ENCODE measurements at places on chromosomes 3 and 15.

DNA sequence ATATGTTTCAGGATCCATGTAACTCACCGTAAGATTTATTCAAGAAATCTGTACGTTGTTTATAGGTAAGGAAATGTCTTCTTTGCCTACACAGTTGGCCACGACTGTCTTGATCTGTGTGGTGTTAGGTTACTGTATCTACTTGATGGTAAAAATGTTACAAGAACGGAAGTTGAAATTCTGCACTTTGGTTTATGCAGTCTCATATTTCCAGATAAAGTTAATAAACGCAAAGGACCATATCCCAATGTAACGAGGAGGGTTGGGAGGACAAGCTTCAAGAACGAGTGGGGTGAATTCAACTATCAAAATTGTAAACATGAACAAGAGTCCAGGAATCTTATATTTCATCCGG is 1.0 kb downstream of the USF3 start:
- DNase-seq = peak; percentile 79

DNA sequence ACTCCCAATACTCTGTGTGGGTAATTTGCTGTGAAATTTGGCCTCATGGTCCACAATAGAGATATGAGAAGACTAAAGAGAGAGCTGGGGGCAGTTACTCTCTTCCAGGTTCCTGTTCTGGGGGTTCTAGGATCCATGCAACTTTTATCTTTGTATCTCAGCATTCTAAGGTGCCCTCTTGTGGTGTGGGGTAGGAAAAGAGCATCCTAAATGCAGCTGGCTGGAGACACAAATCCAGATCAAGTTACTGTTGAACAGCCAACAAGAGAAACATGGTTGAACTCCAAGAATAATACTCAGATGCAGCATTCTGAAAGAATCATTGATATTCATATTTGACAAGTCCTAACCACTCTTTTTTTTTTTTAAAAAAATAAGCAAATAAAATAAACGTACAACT is 238.2 kb downstream of the GREM1 start:
- DNase-seq = peak; percentile 71

GRCh38 chr3:16352428-16352827 is 87.4 kb downstream of the OXNAD1 start:
- no peak for DNase-seq

- DNase-seq = no peak
Observed at GRCh38 chr3:113002679-113003078, 11.9 kb downstream of the GTPBP8 start.

DNA sequence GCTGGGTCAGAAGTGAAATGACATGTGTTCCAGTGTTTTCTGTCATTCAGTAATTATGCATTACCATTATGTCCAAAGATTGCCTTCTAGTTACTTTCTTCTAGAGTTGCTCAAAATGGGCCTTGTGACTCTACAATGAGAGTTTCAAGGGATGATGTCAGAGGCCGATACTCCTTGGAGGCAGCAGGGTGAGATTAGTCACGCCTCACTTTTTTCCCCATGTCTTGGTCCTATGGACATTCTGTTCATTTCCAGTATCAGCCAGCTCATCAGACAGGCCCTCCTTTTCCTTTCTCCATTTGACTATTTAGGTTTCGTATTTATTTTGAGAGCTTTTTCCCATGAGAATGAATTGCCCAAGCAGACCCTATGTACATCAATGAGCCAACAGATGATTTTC is 17.5 kb downstream of the VGLL3 start:
- DNase-seq = no peak

DNA sequence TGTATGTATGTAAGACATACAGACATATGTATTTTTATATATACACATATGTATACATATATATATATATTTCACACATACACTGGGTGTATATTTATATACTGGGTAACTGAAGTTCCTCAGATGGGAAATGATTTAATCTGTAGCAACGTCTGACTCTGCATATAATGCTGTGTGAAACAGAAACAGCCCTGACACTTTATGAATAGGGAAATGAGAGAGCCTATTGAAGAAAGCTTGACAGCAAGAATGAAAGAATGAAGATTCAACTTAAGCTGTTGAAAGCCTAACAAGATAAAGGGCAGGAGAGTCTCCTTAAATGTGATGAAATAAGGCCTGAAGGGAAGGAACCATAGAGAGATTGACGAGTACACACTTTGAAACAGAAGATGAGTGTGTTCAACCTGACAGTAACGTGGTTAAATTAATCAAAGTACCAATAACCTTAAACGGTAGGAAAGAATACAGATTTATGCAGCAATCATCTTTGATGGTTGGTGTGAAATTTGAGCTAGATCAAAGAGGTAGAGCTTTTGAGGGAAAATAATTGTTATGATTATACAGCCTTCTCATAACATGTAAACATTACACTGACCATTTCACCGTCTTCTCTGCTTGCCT is 169.9 kb downstream of the MECOM start:
- no peak for DNase-seq

DNA sequence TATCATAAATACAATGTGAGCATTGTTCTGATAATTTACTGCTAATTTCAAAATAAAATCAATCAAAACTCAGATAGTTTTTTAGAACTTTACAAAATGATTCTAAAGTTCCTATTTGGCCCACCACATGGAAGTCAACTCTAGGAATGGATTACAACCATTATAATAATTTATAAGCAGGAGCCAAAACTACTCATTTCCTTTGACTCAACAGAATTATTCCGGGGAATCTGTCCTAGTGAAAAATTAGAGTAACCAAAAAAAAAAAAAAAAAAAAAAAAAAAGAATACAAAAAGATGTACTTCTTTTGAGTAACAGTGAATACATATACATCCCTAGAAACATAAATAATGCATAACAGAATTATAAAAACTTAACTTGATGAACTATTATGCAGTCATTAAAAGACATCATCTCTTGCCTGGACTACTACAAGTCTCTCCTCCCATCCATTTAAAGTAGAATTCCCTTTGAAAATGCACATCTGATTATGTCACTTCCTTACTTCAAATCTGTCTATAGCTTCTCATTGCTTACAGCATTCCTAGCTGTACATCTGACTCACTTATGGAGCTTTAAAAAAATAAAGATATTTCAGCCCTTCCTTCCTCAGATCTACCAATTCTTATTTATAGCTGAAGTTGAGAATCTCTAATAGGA is 43.4 kb downstream of the HDGFL3 start:
- no peak for DNase-seq

DNA sequence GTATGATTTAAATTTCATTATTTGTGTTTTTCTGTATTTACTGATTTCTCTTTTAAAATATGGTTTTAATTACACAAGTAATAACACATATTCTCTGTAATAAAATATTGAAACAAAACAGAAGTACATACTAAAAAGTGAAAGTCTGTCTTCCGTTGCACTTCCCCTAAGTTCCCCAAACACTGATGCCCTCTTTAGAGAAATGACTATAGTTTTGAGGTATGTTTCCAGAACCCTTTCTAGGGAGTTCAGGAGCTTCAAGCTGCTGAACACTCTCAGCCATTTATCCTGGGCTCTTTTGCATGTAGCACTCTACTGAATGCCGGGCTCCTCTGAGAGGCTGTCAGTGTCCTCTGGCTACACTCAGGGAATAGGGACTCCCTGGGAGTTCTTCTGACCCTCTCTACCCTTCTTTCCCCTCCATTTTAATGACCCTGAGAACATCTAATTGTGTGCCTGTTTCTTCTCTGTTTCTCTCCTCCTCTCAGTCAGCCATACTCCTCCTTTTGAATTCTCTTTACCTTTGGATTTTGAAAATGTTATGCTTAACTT is 60.4 kb upstream of the KCNAB1 start:
- DNase-seq = peak; percentile 43

DNA sequence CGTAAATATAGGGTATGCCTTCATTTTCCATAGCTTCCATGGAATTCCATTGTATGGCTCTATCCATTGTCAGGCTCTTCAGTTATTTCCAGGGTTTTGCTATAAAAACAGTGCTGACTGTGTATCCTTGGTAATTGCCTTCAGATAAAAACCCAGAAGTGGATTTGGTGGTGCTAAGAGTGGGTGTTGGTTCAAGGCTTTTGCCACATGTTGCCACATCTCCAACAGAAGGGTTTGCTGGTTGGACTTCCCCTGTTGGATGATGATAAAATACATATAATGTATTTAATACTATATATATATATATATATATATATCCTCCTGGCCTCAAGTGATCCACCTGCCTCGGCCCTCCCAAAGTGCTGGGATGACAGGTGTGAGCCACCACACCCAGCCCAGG is 97.8 kb downstream of the FLNB start:
- no peak for DNase-seq

DNA sequence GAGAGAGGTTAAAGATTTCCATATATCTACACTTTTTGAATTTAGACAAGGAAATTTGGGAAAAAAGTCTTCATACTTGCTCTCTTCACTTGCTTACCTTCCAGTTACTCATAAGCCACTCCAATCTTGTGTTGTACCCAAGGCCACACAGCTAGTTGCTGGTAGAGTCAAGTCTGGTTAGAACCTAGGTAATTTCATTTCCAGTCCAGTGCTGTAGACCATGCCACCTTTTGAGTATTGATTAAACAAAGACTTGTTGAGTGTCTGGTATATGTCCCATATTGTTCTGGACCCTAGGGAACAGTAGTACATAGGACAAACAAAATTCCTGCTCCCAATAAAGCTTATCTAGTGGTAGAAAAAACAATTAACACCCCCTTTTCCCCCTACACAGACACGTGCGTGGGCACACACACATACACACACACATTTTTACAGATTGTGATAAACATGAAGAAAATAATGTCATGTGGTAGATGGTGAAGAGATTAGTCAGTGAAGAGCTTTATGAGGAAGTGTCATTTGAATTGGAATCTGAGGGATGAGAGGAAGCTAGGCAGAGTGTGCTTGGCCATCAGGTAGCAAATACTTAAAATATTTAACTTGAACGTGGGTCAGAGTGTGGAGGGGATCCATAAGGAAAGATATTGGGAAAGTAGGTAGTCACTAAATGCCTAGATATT is 2.1 kb downstream of the CMC1 start:
- DNase-seq = no peak

- DNase-seq = no peak
Observed at GRCh38 chr3:136952292-136952691, 5.5 kb upstream of the IL20RB start.

- no peak for DNase-seq
Observed at GRCh38 chr15:33344530-33344929, 33.8 kb downstream of the RYR3 start.

DNA sequence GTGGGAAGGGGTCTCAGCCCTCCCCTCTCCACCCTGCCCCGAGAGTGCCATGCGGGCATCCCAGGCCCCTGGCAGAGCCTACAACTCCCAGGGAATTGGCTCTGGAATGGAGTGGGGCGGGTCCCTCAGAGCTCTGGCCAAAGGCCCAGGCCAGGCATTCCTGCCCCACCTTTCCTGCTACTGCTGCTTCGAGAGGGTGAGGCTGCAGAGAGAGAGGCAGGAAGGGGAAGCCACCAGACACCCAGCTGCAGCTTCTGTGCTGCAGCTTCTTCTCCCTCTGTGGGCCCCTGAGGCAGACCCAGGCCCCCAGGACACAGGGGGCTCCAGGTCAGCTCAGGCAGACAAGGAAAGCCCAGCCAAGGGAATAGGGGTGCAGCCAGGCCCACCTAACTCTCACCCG is 2.7 kb downstream of the ALS2CL start:
- DNase-seq = no peak

DNA sequence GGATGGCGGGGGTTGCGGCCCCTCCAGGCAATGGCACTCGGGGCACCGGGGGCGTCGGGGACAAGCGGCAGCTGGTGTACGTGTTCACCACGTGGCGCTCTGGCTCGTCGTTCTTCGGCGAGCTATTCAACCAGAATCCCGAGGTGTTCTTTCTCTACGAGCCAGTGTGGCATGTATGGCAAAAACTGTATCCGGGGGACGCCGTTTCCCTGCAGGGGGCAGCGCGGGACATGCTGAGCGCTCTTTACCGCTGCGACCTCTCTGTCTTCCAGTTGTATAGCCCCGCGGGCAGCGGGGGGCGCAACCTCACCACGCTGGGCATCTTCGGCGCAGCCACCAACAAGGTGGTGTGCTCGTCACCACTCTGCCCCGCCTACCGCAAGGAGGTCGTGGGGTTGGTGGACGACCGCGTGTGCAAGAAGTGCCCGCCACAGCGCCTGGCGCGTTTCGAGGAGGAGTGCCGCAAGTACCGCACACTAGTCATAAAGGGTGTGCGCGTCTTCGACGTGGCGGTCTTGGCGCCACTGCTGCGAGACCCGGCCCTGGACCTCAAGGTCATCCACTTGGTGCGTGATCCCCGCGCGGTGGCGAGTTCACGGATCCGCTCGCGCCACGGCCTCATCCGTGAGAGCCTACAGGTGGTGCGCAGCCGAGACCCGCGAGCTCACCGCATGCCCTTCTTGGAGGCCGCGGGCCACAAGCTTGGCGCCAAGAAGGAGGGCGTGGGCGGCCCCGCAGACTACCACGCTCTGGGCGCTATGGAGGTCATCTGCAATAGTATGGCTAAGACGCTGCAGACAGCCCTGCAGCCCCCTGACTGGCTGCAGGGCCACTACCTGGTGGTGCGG is 1.9 kb downstream of the CHST2 start:
- peak; percentile 86 for DNase-seq

DNA sequence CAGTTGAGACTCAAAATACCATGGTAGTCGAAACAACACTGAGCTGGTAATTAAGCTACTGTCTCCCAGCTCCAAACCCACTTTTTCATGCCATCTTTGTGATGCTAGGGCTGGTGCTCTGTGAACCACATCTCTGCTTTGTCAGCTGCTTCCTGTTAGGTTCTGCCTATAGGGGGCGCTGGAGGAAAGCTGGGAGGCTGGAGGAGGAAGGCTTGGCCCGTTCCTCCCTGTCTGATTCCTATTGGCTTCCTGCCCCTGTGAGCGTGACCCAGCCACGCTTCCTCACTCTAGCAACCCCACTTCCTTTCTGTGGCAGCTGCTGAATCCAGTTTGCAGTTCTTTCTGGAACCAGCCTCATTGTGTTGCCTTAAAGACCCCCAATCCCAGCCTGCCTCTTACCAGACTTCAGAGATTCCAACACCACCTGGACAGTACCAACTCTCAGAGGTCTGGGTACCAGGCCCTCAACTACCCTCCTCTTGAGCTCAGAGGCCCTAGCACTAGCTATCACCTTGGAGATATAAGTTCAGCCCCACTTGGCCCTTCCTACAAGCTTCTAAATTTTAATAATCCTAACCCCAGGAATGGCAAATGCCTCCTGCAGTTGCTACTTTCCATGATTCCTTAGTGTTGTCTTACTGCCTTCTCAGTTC is 120.9 kb downstream of the ERC2 start:
- DNase-seq = peak; percentile 90

DNA sequence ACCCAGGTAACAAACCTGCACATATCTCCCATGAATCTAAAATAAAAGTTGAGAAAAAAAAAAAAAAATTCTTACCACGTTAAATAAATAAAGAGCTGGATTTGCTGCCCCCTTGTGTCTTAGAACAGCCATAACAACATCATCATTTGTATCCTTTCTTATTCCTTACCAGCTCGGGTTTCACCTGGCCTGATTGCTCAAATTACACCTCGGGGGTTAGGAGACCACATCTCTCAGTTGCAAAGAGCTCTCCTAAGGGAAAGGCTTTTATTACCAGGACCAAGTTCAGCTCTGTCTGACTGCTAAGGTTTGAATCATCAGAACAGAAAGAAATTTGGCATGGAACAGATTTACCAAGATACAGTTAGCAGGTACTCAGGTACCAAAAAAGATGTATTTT is 25.8 kb upstream of the RPL39L start:
- peak; percentile 94 for DNase-seq

- DNase-seq = no peak
Observed at GRCh38 chr3:172189987-172190603, 150.7 kb downstream of the FNDC3B start.

GRCh38 chr15:62488387-62488786 is 323.3 kb upstream of the C2CD4B start:
- DNase-seq = no peak

- no peak for DNase-seq
Observed at GRCh38 chr3:66472313-66473134, 28.3 kb downstream of the LRIG1 start.

Data from Karpas-422 (cell line).